ENCODE measurements at places on chromosomes 2 and 18. TPM values are rescaled to one million over a fixed set of nuclear protein-coding genes. Genes with fewer than 3 reads are reported as not detected.

PFN4 gene
- 1.6 TPM for total RNA-seq

AFF3 gene
- 3.8 TPM for total RNA-seq

KCNG2 gene
- total RNA-seq: 2.9 TPM

LBX2 gene
- 0.69 TPM for total RNA-seq

CHRND gene
- total RNA-seq: not detected

GNLY gene
- total RNA-seq: 1.3 TPM

- H3K4me1 ChIP-seq: peaks cover 13% of the 10 kb centered on the region
- no peak overlapping the region for H3K4me3 ChIP-seq
- DNase-seq: no peak
- no peaks in the 10 kb centered on the region for H3K36me3 ChIP-seq
Measured at GRCh38 chr2:232896720-232897597, 26.9 kb downstream of the SNORC start.

DNA sequence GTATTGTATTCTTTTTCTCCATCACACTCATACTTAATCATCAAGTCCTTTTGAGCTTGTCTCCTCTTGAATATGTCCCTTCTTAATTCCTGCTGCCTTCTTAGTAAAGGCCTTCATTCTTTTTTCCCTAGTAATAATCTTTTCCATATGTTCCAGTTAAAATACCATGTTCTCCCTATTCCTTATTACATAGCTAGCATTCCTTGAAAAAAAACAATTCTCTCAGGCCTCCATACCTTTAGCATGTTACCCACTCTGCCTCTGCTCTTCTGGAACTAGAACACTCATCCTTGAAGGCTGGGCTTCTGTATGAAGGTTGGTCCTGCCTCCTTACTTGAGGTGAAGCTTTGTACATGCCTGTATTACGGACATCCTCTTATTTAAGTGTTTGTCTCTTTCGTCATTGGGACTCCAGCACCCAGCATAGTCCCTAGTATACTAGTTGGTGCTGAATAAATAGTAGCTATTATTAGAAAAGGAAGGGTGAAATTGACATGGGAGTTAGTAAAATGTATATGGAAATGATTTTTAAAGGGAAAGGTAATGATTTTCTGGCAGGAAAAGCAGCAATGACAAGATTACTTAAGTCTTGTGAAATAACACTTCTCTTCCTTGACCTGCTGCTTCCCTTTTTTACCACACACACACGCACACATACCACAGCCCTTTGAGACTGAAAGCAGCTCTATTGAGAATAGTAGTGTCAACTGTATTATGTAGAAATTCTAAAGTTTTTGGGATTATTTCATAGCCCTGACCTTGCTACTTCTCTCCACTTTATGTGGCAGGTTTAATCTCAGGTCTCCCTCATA, 45.6 kb downstream of the REL start:
- DNase-seq: peak; percentile 27
- H3K36me3 ChIP-seq: no peaks in the 10 kb centered on the region
- no peaks in the 10 kb centered on the region for H3K27me3 ChIP-seq
- no peak overlapping the region for H3K27ac ChIP-seq

GRCh38 chr2:52135235-52135634, 1103.3 kb upstream of the NRXN1 start:
- no peak overlapping the region for H3K27ac ChIP-seq
- no peaks in the 10 kb centered on the region for H3K36me3 ChIP-seq
- no peak overlapping the region for H3K4me3 ChIP-seq
- H3K4me1 ChIP-seq: no peaks in the 10 kb centered on the region
- no peaks in the 10 kb centered on the region for H3K27me3 ChIP-seq

DNA sequence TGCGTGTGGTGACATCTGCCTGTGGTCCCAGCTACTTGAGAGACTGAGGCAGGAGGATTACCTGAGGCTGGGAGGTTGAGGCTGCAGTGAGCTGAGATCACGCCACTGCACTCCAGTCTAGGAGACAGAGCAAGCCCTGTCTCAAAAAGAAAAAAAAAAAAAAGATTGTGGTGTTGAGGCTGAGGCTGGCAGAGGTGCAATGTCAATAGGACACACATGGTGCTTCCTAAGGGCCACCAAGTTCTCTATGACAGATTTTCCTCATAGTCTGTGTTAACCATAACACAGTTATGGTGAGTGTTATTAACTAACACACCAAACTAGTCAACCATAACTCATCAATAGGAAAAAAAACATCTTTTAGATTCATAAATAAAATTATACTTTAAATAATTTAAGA, 494.4 kb downstream of the TMX3 start:
- H3K4me3 ChIP-seq: no peak overlapping the region
- no peaks in the 10 kb centered on the region for H3K27me3 ChIP-seq
- DNase-seq: no peak
- H3K4me1 ChIP-seq: no peaks in the 10 kb centered on the region
